ENCODE measurements at places on chromosomes 12 and 14. TPM values are rescaled to one million over a fixed set of nuclear protein-coding genes. Genes with fewer than 3 reads are reported as not detected.

DNA sequence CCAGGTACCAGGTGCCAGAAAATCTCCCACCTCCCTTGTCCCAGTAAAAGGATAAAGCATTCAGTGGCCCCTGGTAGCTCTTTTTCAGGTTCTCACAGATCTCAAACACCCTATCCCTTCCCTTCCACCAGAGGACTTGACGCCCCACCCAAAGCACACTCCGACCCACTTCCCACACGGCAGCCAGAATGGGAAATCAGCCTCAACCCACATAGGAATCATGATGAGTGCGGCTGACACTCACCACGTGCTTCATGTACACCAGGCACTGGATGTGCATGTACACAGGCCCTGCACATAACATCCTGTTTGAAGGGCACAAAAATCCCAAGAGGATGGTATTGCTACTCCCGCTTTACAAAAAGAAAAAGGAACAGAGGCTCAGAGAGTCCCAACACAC lies 71.9 kb downstream of the TBX3 start:
- DNase-seq: no peak

GRCh38 chr12:111685322-111685810 lies 390 bp downstream of the BRAP start:
- DNase-seq: no peak

DNA sequence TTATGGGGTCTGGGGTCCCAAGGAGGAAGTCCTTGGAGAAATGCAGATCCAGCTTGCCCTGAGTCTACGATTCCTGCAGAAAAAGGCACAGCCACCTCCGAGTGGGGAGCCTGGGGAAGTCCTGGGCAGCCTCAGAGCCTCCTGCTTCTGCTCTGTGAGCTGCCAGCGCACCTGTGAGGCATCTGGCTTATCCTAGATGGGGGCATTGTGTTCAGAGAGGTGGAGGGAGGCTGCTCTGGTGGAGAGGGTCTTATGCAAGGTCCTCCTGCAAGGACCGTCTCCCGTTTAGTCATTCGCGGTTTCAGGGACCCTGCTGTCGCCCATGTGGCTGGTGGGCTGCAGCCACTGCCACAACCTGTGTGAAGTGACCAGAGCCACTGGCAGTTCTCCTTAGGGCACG lies 53.0 kb upstream of the PRMT8 start:
- DNase-seq: no peak

- DNase-seq: no peak
Measured at GRCh38 chr12:124298685-124299410, 4.0 kb downstream of the RFLNA start.

GRCh38 chr14:22047115-22047514 lies 373.5 kb upstream of the OR4E1 start:
- DNase-seq: no peak

DNA sequence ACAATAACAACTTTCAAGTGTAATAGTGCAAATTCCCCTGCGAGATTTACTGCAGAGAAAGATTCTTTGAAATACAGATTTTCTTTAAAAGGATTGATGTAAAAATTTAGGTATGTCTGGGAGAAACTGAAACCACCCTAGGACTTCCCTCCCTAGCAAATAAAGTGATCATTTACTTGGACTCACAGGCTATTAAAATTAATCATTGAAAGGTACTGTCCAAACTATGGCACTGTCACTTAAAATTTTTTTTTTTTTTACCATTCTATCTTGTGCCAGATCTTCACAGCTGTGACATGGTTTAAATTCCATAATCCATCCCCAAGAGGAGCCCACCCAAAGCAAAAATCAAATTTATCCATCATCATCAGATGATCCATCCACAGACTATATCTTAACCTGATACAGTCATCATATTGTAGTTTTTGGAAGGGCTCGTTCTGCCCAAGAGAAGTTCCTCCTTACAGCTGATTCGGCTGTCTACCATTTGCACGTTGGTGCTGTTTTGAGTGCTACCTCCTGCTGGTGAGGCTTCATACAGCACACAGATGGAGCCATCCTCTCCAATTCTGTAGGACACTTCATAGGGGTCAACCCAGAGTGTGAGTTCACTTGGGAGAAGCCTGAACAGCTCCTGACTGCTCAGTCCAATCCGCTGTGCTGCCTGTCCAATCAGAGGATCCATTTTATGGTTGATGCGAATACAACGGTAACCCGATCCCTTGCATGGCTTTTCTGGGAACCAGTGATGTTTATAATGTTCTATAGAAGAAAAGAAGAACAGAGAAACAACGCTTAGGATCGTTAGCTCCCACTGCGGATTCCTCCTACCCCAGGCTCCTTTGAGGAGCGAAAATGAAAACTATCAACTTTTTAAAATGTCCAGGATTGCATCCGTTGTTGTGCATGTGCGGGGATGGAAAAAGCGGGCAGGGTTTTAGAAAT lies 1.7 kb downstream of the BTG1 start:
- peak; percentile 77 for DNase-seq

GPR68 gene
- polyA plus RNA-seq: 4.2 TPM

TMEM260 gene
- 33.7 TPM for polyA plus RNA-seq

TAS2R42 gene
- polyA plus RNA-seq: not detected

KRT71 gene
- polyA plus RNA-seq: not detected

IFT43 gene
- polyA plus RNA-seq: 50.6 TPM
